ENCODE measurements at places on chromosomes 11 and 22.

- peak; percentile 58 for DNase-seq
Measured at GRCh38 chr11:73393479-73394415, 17.5 kb downstream of the RELT start.

DNA sequence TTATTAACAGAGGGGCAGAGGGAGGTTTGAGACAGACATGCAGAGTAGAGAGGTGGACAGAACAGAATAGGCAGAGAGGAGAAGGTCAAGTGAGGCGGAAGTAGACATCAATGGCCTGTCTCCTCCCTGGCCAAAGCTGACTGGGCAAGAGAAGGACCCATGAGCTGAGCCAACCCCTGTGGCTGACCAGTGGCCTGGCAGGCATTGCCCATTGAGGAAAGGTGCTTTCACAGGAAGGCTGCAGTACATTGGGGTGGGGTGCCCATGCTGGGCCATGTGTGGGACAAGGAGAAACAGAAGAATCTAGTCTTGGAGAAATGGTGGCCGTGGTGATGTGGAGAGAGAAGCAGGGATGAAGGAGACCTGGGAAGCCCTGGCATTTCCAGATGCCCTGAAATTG is 76.0 kb downstream of the MYEOV start:
- no peak for DNase-seq

DNA sequence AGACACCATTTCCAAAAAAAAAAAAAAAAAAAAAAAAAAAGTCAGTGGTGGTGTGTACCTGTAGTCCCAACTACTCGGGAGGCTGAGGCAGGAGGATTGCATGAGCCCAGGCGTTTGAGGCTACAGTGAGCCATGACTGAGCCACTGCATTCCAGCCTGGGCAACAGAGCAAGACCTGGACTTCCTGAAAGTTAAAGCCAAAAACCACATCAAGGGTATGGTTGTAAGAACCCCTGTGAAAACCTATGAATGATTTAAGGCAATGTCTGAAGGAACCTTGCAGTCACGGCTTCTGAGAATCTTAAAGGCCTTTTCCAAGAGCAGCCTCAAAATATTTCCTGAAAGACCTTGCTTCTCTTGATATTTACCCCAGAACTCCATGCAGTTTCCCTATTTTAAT is 30.5 kb upstream of the MSANTD2 start:
- no peak for DNase-seq

- peak; percentile 9 for DNase-seq
Measured at GRCh38 chr22:38924347-38924952, 33.0 kb upstream of the APOBEC3A start.

- no peak for DNase-seq
Measured at GRCh38 chr11:128289048-128289447, 298.3 kb downstream of the ETS1 start.

DNA sequence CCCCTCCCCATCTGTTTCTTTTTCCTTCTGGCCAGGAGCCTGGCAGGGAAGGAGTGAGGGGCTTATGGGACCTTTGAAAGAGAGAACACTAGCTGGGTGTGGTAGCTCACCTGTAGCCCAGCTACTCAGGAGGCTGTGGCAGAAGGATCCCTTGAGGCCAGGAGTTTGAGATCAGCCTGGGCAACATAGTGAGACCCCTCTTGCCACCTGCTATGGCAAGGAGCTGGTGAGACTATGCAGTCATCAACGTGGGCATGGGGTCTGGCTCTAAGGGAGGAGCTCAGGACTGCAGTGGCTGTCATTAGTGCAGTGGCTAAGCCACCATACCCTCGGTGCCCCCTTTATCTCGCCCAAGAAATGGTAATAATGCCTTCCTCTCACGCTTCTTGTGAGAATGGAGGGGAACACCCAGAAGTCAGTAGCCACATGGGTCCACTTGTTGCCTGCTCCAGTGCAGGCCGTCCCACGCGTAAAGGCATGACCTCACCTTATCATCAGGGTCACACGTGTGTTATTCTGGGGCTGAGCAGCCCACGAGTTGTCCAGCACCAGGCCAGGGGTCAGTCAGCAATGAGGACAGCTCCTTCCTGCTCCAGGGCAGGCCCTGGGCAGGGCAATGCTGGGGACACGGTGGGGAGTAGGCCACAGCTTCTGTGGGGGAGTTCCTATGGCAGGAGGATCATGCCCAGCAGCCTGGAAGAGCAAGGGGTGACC is 27.7 kb upstream of the TEF start:
- DNase-seq = no peak
